ENCODE measurements at places on chromosomes 11 and 22.

DNA sequence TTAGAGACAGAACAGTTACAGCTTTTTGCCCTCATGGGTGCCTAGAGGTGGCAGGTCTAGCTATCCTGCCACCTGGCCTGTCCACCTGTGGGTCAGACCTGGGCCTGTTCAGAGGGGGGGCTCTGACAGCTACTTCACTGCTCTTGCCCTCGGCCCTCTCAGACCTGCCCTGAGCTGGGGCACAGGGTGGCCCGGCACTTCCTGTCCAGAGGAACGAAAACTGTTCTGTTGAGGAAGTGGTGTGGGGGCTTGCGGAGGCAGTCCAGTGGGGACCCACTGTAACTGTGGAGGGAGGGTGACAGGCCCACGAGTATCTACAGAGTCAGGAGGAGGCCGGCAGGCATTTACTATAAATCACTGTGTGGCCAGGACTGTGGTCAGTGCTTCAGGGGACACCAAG is 16.2 kb downstream of the TESMIN start:
- DNase-seq = peak; percentile 17

DNA sequence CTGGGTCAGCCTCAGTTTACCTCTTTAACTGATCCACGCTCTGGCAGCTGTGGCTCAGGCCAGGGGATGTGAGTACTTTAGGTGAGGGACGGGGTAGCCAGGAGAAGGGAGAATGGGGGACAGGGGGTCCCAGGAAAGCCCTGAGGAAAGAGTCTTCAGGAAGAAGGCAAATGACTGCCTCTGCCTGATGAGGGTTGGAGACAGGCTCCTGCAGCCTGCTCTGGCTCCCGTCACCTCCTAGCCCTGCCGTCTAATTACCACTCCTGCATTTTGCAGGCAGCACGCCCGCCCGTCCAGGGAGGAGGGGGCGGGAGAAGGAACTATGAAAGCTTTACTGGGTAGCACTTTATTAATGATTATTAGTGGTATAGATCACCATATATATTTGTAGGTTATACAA is 116.6 kb downstream of the CEP164 start:
- no peak for DNase-seq

GRCh38 chr11:17603056-17603825 is 56.2 kb downstream of the OTOG start:
- DNase-seq = no peak

DNA sequence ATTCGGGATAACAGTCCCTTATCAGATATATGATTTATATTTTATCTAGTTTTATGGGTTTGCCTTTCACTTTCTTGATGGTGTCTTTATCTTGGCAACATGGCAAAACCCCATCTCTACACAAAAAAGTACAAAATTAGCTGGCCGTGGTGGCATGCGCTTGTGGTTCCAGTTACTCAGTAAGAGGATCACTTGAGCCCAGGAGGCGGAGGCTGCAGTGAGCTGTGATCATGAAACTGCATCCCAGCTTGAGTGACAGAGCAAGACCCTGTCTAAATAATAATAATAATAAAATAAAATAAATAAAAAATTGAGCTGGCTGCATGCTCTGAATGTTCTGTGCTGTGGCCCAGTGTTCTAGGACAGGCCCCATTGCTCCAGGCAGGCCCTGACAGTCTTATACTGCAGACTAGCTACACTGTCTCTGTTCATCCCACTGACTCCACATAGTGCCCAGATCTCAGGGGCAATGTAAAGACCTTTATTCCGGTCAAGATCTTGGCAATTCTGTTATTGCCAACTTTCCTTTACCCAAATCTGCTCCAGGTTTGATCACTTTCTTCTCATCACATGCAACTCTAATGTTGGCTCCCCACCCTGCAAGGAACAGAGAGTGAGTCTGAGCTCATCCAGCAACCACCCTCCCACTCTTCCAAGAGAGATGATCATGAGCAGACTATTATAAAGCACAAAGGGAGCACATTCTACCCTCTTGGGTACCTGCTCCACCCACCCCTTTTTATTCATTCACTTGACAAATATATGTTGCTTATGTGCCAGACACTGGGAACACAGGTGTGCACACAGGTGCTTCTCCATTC is 8.8 kb downstream of the HSPA8 start:
- DNase-seq = no peak

GRCh38 chr11:8220261-8221045 is 43.2 kb downstream of the LMO1 start:
- no peak for DNase-seq

DNA sequence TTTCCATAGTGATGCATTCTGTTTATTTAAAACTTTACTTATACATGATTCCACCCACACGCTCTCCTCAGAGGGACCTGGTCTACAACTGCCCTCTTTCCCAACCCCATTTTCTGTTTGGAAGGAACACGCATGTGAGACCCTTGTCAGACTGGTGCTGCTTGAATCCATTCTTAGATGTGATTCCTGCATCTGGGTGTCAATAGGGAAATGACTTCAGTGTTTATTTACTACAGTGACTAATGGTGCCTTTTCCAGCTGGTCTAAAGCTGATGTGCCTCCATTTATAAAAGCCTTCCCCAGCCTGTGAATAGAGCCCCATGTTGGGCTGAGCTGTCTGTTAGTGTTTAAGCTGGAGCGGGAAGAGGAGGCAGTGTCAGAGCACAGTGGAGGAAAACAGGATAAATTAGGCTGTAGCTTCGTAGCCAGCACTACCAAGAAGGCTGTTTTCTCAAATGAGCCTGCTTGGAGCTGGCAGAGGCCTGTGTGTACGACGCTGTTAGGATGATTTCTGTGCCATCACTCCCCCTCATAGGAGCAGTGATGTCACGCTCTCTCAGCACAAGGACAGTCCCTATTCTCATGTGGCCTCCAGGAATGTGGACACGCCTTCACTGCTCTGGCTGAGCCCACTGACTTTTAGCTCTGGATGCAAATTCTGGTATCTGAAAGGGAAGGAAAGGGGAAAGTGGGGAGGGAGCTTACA is 18.9 kb upstream of the C11orf96 start:
- no peak for DNase-seq

DNA sequence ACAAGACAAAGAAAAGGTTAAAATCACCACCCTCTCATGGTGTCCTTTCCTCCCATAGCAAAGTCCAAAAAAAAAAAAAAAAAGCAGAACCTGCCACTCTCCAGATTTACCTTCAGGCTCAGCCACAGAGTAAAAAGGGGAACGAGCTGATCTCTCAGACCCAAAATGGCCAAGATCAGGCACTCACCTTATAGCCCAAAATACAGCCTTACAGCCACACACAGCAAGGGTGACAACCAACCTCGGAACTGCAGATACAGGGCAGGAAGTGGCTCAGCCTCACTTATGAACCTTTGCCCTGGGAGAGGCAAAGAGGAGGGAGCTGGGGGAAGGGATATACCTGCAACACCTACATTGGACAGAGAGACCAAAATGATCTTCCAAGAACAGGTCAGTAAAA is 4.5 kb downstream of the FHIP1B start:
- DNase-seq = no peak

DNA sequence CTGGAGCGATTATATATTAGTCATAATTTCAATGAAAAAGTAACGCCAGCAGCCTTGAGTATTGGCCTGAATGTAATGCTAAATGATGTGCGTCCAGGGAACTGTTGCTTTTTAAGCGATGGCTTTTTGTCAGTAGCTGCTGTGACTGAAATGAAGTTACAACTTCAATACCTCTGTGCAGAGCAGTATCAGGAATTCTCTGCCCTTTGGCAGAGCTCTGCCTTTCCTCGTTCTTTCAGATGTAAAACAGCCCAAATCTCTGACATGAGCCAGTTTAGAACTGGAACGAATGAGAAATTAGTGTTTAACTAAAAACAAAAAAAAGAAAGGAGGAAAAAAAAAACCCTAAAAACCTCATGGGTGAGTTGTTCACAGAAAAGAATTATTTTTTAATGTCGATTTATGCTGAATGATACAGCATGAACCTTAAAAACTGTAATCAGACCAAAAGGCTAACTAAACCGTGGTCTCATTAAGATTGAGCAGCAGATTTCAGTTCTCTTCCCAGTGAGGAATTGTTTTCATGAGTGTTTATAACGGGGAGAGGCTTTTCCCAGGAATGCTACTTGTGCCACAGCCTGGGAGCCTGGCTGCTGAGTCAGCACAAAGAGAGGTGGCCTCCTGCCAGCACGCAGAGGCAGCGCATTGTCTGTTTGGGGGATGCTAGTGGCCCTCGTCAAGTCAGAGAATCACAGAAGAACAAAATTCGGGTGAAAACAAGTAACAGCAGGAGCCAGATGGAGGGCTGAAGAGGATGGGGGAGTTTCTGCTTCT is 146.2 kb upstream of the RASSF10 start:
- no peak for DNase-seq

DNA sequence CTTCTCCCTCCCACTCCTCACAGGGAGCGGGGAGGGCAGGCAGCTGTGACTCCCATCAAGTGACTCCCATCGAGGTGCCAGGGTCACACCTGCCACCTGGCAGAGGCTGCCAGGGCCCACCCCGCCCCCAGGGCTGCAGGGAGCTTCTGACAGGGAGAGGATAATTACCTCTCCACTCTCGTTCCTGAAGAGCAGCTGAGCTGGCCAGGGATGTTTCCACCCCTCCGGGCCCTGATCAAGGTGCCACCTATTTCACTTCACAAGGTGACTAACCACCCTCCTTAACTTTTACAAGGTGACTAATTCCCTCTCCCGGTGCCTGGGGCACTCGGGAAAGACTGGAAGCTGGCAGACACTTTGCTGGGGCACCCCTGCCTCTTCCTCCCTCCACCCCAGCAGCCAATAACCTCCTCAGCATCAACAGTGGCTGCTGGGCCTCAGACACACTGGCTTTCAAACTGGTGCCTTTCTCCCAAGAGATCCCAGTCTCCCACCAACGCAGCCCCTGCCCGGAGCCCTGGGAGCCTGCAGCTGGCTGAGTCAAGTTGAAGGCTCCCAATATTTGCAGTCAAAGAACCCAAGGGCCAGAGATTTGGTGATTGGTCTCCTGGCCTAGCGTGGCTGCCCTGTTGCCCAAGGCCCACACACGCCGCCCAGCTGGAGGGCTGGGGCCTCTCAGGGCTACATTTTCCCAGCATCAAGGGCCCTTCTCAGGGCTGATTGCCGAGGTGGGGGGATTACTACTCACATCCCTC is 22.0 kb upstream of the MYRF start:
- no peak for DNase-seq

GRCh38 chr11:17391493-17392355 is 3.3 kb upstream of the KCNJ11 start:
- DNase-seq = no peak

DNA sequence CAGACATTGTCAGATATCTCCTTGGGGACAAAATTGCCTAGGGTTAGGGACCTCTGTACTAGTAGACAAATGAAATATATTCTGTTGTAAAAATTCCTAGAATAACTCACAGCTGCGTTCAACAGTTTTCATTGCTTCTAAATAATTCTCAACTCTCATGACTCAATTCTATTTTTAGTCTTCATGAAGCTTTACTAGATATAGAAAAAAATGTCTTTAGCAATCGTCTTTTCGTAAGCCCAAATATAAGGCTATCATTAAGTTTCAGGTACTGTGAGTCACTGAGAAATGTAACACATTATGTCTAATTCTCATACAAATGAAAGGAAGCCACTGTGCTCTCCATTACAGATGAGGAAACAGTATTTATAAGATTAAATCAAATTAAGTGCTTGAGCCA is 6.4 kb downstream of the MMP12 start:
- DNase-seq = no peak

GRCh38 chr11:69691463-69691862 is 12.4 kb downstream of the FGF19 start:
- DNase-seq = no peak

GRCh38 chr22:33513388-33514338 is 406.6 kb downstream of the LARGE1 start:
- DNase-seq = no peak

GRCh38 chr22:37193629-37194191 is 5.7 kb upstream of the C1QTNF6 start:
- peak; percentile 84 for DNase-seq

DNA sequence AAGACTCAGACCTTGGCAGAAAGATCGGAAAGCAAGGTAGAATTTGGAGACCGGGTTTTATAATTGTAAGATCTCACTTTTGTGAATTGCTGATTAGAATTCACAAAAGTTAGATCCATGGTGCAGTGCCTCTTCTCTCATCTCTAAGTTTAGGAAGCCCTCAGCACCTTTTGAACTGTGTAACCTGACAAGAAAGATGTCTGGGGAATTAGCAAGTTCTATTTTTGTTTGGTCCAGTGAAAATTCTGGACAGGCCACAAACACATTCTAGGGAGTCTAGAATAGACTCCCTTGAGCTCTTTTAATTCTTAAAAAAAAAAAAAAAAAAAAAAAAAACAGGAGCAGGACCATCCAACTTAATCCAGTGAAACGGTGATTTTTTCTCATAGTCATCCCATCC is 66.1 kb downstream of the CECR2 start:
- DNase-seq = no peak

DNA sequence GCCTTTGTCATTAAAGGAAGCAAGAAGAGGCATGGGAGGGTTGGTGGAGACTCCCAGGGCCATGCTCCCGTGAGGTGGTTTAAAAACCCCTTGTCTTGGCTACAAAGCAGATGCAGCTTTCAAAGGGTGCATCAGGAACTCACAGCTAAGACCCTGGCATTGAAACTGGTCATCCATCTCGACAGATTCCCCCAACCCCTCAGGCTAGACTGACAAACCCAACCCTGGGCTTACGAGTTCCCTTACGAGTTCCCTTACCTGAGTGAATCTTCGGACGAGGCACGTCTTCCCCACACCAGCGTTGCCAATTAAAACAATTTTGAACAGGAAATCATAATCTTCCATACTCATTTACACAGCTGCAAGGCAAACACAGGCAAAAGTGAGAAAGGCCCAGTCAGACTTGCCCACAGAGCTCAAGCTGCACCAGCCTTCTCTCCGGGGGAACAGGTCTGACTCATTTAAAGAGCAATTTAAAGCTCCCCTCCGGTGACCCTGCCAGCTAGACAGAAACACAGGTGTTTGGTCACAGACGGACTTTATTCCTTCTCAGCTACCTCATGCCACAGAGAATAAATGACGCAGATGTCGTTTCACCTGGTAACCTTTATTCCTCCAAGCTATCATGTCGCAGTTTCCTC is 74.6 kb downstream of the RAB30 start:
- DNase-seq = no peak

DNA sequence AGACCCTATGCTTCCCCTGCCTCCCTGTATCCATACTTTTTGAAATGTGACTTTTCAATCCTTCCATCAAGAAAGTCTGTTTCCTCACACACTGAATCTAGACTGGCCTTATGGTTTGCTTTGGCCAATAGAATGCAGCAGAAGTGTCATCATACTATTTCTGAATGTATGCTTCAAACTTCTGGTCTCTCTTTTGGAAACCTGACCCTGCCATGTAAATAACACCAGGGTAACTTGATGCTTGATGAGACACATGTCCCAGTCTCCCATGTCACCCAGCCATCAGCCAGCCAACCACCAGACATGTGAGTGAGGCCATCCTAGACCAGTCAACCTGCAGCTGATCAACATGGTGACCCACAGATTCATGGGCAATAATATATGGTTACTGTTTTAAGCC is 29.7 kb upstream of the CAVIN3 start:
- DNase-seq = no peak

- DNase-seq = no peak
These were observed 89.9 kb upstream of the PRDM11 start for GRCh38 chr11:45056529-45056928.

Data from inflammatory macrophage treated with lipopolysaccharide for 4 hours (primary cell).